NCI-H2107 (cell line): ENCODE measurements at places on chromosomes 4 and X.

DNA sequence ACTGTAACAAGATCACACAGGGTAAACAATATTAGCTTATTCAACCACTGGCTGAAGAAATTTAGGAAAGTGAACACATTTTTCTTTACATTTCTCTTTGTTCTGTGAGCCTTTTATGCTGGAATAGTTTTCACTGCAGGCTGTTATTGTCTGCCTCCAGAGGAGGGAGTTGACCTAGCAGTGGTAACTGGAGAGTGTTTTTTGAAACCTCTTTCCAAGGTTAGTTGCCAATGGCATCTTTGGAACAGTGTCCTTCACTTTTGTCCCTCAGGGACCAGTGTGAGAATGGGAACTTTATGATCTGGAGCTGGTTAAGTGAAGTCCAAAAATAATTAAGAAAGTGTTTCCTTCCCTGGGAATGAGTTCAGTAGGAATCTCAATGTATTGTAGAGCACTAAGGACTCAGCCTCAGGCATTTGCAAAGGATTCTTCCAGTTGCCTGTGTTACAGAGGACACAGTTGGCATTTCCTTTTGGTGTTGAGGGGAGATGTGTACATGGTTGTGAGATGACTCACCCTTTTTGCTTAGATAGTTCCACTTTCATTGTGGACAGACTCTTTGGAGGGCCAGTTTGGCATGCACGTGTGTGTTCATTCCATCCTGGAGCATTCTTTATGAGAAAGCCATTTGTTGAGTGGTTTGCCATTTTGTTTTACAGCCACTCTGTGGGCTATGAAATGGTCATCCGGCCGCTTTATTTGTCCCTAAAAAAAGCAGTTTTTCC lies 61.3 kb downstream of the AR start:
- no peak for DNase-seq

DNA sequence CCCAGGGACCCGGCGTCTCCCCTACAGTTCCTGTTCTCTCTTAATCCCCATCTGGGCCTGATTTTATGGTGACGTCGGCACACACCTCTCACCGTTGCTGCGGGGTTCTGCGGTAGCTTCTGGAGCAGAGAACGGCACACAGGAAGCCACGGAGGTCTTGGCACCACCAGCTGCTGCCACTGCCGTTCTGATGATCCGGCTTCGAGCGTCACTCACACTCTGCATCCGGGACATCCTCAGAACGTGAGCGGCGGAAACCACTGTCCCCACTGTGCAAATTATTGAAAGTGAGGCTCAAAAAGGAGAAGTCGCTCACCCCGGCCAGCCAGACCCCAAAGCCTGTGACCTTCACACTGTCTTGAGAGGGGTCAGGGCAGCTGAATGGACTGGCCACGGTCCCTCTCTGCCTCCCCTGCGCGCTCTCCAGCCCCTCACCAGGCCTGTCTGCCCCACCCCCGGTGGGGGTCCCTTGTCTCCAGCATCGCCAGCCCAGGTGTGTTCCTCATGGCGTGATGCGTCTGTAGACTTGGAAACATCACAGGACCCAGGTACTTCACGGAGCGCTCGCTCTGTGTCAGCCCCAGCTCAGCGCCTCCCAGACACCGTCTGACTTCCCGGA lies 201.1 kb downstream of the AFAP1 start:
- DNase-seq, result no peak

- no peak for DNase-seq
Measured at GRCh38 chr4:1732911-1733310, 11.6 kb downstream of the TACC3 start.

GRCh38 chr4:36614011-36614410 lies 332.6 kb downstream of the DTHD1 start:
- DNase-seq, result no peak

DNA sequence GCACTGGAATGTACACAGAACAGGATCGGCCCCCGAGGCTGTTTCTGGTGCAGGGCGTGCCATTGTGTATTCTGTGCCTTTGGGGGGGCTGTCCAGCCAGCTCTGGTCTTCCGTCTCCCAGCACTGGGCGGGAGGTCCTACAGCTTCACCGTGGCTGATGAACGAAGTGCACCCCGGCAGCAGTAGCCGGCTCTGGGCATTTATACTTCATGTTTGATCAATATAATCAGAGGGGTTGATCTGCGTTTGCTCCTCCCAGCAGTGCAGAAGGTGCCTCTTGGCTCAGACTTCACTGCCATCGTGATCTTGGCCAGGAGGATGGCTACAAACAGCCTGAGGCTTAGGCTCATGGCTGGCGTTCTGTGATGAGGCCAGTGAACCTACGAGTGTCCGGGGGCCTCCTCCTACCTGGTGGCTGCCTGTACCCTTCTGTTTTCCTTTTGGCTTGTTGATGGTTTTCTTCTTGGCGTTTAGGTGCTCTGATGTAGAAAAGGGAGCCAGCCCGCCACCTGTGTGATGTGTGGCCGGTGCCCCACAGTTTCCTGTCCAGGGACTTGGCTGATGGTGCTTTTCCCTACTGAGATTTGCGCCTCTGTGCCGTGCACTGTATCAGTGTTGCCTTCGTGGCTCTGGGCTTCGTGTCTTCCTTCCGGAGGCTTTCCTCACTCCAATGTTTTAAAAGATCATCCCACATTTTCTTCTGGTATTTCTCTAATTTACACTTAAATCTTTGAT lies 31.2 kb upstream of the HGFAC start:
- DNase-seq, result no peak
